Stimulated activated CD4-positive, alpha-beta T cell treated with anti-CD3 and anti-CD28 coated beads, Interleukin-1b, Interleukin-23, amount 100 ng/mL, for 4 hours (primary cell): ENCODE measurements at places on chromosomes 5 and 9.

DNA sequence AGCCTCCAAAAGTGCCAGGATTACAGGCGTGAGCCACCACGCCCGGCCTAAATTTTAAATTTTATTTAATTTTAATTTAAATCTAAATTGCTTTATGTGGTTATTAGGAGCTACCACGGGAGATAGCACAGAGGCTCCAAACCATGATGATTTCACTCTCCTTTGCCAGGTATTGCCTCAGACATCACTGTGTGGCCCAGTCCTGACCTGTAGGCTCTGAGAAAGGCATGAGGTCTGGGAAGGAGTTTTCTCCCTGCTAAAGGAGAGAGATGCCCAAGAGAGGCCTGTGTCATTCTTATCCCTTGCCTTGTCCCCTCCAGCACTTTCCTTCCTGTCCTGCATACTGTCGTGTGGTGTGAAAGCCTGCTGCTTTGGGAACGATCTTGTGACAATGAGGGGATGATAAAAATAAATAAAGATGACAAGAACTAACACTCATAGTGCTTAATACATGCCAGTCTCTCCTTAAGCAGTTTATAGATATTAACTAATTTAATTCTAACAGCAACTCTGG lies 37.0 kb upstream of the BASP1 start:
- no peak for DNase-seq

DNA sequence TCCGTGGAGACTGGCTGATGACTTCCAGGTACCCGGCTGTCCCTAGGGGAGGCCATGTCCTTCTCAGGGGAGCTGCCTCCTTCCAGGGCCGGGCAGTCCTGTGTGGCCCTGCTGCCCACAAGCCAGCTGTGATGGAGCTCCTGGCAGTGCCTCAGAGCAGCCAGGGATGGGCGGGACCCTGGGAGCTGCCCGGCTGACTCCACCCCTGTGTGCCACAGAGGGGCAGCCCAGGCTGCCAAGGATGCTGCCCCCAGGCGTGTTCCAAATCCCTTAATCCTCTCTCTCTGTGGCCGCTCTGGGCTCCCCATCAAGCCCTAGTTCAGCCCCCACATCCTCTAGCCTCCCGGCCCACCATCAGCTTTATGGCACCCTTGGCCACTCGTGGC lies 7.0 kb upstream of the SCGB3A1 start:
- no peak for DNase-seq

GRCh38 chr5:158154226-158155005 lies 295.5 kb upstream of the CLINT1 start:
- DNase-seq, result no peak

GRCh38 chr5:87403409-87403808 lies 9.3 kb downstream of the CCNH start:
- no peak for DNase-seq

DNA sequence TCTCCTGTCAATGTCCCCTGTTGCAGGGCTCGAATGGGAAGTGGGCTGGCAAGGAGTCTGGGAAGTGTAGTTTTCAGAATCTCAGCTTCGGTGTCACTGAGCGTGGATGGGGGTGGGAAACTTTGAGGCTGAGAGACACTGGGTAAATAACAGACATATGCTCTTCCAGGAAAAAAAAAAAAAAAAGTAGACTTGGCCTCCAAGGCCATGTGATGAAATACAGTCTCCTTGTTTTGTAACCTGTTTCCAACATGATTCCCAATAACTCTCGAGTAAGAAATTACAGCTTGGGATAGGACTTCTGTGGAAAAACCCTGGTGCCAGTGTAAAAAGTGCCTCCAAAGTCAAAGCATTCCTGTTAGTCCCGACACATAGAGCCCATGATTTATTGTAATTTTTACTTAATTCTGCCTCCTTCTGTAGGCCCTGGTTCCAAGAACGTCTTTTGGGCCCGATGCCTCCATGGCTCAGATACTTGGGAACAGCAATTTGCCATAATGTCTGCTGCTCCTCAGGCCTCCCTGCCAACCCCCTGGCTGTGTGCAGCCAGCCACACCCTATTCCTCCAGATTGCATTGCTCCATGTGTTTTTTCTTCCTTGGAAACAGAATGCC lies 119.5 kb upstream of the TNC start:
- DNase-seq, result no peak

DNA sequence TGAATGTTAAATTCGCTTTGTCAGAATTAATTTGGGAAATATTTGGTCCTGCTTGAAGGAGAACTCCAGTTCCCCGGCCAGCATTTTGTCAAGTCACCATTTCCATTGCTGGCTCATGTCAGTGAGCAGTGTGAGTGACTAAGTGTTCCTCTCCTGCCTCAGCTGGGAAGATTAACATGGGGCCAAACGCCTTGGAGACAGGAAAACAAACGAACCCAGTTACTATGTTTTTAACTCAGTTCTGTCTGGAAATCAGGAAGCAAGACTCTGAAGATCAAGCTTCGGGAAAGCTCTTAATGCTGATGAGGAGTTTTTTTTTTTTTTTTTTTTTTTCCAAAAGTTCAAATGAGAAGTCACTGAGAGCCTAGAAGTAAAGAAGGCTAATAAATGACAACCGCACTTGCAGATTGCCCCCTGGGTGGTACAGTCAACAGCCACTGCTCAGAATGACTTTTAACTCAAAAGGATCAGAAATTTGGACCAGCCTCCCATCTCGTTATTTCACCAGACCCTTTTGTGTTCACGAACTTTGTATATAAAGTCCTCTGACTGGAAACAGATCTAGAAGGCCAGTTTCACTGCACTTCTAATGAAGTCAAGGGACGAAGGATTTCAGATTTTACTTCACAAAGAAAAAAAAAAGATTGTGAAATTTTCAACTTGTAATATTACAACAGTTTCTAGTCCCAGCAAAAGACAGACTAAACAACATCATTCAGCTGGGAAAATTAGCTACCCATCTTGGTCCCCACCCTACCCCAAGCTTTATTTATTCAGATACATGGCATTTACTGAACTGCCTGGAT lies 121.3 kb downstream of the LHFPL2 start:
- no peak for DNase-seq

DNA sequence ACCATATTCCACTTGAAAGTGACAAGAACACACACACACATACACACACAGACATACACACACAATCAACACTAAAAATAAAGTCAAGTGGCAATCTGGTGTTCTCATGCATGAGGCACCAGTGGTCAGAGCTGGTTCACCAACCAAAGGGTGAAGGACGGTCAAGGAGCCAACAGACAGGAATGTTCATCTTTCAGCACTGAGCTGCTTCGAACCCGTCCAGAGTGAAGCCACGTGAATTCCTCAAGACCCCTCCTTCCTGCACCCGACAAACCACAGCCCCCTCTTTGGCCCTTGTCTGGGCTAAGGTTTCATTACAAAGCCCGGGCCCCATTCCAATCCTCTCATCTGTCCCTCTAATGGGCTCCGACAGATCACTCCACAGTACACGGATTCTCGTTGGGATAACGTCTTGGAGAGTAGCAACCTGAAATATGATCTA lies 84.5 kb upstream of the SMIM23 start:
- DNase-seq, result no peak

DNA sequence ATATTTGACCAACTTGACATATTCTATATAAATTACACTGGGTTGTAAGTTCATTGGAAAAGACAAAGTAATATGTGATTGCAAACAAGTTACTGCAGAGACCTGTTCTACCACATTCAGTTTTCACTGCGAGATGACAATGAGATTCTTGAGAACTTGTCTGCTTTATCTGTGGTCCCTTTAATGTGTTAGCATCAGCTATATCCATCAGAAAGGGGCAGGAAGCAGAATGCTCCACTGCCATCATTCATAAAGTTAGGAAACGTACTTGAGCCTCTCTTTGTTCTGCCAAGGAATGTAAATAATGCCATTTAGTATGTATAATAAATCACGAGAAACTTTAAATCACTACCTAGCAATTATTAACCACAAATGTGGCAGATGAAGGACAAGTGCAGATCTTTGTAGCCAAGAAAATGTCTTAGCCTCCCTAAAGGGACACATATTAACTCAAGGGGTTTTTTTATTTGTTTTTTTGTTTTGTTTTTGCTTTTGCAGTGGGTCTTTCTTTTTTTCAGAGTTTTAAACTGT lies 59.4 kb downstream of the GIN1 start:
- no peak for DNase-seq

- no peak for DNase-seq
Observed at GRCh38 chr5:61228229-61228628, 66.0 kb upstream of the SMIM15 start.

GRCh38 chr5:132673939-132674630 lies at the start of gene IL4:
IL4 (plus strand) TSS chr5:132673989; CDS start chr5:132674051, 62 bp downstream.
- no peak for DNase-seq

DNA sequence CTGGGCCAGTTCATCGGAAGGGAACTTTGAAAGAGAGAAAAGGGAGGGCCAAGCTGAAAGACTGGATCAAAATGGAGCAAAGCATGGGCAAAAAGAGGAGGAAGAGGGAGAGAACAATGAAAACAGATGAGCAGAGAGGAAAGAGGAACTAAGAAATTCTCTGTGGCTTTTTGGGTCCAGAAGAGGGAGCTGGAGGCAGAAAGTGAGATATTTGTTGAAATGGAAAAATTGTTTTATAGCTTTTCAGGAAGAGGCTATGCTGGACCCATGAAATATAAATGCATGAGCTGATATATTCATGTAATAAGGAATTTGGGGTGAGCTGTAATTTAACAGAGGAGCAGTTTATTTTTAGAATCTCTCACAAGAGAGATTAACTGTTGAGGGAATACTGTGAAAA lies 457.3 kb downstream of the DMAC1 start:
- DNase-seq, result no peak

DNA sequence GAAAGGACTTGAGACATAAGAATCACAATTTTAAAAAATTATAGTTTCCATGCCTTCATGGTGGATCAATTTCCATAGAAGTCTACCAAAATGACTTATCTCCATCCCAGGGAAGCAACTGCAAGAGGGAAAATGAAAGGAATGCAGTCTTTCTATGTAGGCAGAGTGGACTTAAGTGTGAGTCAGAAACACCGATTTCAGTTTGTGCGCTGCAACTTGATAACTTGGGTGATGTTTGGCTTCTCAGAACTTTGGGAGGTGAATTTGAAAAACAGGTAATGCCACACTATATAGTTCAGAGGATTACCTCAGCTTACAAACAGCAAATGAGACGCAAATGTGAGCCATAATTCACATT lies 708 bp upstream of the CSNK1G3 start:
- DNase-seq, result no peak

DNA sequence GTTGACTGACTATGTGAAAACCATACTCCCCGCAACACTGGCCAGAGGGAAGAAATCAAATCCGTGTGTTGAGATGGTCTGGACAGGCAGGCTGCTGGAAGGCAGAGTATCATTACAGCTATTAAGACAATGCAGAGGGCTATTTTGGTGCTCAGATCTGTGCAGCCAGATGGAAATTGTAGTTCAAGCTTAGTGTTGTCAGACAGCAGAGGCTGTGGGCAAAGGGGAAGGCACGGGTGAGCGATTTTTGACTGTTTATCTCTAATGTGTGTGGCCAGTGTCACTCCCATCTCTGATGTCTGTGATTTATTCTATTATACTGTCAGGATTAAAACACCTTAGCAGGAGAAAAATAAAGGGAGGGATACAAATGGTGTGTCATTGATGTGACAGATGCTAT lies 984.4 kb upstream of the WWC1 start:
- DNase-seq, result no peak

DNA sequence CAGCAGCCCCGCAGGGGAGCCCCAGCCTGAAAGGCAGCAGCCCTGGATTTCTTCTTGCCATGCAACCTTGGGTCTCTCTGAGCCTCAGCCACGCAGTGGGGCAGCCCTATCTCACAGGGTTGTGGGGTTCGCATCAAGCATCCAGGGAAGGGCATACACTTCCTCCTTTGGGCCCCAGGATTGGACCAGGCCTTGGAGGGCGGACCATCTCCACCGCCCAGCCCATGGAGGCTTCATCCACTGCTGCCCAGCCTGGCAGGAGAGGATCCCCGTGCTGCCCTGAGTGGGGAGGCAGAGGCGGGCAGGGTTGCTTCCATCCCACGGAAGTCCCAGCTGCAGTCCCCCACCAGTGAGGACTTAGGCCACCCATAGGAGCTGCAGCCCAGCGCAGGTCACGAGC lies 5.3 kb downstream of the ADAMTS2 start:
- no peak for DNase-seq

DNA sequence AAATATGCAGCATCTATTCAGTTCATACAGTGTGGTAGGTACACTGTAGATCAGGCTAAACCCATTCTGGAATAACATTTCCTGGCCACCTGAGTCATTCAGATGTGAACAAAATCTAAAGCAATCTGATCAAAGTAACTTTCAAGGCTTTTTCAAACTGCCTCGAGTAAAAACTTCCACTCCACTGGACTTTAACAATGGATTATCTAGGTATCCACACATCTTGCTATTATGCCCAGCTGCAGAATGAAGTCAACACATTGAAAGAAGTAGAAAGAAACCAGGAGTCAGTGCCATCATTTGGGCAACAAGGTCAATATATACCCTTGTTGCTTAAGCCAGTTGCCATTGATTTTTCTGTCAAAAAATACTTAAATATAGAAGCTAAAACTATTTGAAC lies 1352.6 kb upstream of the NUDT12 start:
- no peak for DNase-seq

DNA sequence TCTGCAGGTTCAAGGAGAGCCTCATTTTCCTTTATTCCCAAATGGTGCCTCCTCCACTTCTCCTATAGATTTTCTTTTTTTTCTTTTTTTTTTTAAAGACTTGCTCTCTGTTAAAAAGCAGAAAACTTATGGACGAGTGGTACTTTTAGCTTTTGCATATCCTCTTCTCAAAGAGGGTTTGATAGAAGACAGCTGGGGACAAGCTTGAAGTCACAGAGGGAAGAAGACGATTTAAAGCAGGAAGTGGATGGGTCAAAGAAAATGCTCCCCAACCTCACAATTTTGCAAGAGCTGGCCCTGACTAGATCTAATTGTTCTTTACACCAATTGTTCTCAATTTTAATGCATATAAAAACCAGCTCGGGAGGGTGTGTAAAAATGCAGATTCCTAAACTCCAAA lies 48.9 kb downstream of the APBA1 start:
- DNase-seq, result no peak

- DNase-seq, result no peak
Observed at GRCh38 chr9:28234894-28235277, 661.6 kb upstream of the C9orf72 start.

DNA sequence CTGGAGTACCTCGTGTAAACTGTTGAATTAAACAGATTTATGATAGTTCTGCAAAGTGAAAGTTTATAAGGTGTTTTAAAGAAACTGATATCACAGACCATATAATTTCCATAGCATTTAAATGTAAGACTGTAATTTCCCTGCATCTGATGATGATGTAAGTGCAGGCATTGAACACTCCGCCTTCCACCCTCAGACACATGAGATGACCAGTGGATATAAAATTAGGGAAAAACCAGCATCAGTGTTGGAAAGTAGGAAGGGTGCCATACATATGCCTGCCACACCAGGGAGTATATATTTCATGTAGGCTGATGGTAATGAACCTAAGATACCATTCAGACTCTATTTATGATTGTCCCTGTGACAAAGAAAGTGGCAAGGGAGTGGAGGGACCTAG lies 519.2 kb downstream of the ACTL7B start:
- no peak for DNase-seq

DNA sequence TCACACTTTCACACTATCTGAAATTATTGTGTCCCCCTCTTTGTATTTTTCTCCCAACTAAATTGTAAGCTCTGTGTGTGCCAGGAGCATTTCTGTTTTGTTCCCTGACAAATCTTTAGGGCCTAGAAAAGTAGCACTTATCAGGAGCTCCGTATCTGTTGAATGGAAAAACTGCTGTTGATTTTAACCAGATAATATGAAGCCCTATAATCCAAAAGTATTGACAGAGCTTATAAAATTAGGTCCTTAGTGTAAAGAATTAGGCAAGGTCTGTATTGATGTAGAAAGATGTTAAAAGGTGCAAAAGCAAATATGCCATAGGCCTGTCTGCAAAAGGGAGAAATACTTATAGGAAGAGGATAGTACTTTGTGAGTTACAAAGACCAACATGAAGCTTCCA lies 109.4 kb upstream of the ISL1 start:
- no peak for DNase-seq
